Ovary (tissue), 10 donors: ENCODE measurements at places on chromosomes 6 and 20. TPM values are rescaled to one million over a fixed set of nuclear protein-coding genes. Genes with fewer than 3 reads are reported as not detected.

GRCh38 chr6:116424001-116424400 lies 37.2 kb upstream of the CALHM6 start:
- no peak for DNase-seq

DNA sequence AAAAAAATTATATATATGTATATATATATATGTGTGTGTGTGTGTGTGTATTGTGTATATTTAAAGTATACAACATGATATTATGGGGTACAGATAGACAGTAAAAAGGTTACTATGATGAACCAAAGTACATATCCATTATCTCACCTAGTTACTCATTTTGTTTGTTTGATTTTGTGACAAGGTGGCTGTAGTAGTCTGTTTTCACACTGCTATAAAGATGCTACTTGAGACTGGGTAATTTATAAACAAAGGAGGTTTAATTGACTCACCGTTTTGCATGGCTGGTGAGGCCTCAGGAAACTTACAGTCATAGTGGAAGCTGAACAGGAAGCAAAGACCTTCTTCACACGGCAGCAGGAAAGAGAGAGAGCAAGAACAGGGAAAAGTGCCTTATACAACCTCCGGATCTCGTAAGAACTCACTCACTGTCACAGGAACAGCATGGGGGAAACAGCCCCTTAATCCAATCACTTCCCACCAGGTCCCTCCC lies 30.2 kb upstream of the DACT2 start:
- no peak for DNase-seq

DNA sequence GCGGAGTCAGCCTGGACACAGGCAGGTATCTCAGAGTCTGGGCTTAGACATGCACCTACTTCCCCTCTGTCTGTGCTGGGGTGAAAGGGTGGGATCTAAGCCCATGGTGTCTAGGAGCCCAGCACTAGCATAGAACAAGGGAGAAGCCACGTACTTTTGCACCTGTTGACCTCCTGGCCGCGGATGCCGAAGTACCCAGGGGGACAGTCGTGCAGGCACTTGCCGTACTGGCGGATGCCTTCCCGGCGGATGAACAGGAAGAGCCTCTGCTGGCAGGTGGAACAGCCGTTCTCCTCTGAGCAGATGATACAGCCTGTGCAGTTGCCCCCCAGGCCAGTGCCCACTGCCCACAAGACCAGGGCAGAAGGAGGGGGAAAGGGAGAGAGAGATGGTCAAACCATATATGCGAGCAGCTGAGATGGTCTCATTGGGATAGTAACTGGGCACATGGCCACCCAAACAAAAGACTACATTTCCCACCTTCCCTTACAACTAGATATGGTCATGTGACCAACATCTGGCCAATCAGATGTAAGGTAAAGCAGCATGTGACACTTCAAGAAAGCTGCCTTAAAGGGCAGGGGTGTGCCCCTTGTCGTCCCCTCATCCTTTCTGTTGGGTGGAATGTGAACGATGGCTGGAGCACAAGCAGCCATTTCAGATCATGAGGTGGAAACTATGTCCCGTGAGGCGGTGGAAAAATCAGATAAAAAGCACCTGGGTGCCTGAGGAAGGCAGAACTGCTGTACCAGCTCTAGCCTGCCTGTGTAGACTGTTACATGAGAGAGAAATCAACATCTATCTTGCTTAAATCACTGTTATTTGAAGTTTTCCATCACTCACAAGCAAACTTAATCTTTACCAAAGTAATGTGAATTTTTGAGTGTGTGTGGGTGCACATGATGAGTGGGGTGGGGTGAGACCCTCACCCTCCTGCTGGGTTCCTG lies 34.0 kb downstream of the RSPO4 start:
- no peak for DNase-seq

- no peak for DNase-seq
These were observed 124.9 kb downstream of the KLHL32 start for GRCh38 chr6:97049253-97050011.

- no peak for DNase-seq
These were observed 5.5 kb upstream of the TMEM170B start for GRCh38 chr6:11532097-11532496.

GRCh38 chr6:132780770-132781371 lies 17.6 kb downstream of the SLC18B1 start:
- DNase-seq = no peak

DNA sequence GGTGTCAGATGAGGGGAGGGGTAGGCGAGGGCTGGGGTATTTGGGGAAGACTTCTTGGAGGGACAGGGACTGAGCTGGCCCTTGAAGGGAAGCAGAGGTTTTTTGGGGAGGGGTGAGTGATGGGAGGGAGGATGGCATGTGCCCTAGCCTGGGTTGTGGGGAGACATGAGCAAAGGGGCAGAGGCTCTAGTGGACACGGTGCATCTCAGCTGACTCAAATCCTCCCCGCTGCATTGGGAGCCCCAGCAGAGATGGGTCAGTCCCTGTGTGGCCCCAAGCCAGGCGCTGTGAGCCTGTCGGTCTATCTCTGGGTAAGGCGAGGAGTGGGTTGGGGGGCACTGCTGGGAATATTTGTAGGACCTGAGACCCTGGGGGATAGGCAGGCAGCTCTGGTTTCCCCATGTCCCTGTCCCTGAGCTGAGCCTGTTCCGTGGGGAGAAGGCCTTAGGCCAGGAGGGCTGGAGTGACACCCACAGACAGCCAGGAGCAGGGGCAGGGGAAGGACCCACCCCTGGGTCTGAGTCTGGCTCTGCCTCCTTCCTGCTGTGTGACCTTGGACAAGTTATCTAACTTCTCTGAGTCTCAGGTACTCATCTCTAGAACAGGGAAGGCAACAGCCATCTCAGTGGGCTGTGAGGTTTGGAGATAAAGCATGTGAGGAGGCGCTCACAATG lies 36.0 kb downstream of the SPDEF start:
- DNase-seq = peak; percentile 25

GRCh38 chr20:16459019-16459700 lies 114.1 kb downstream of the KIF16B start:
- DNase-seq = peak; percentile 53

- peak; percentile 61 for DNase-seq
These were observed 34.1 kb upstream of the ID1 start for GRCh38 chr20:31570735-31571617.

DNA sequence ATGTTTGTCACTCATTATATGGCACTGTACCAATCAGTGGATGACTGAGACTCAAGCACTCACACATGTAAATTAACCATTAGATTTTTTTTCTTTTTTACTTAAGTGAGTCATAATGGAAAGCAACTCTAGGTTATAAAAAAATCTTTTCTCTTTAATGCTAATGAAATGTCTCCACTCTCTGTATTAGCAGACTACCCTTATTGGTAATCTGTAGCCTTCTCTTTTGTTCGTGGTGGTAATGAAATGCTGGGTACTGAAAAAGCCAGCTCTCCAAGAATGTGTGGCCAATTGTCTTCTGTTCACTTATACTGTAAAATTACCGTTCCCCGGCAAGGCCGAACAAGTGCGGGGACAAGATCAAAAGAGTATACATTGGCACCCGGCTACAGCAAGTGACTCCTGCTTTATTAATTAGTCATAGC lies 69.0 kb downstream of the AFG1L start:
- DNase-seq = no peak

CFB gene
- total RNA-seq = 20.8 TPM

SLC25A27 gene
- total RNA-seq = 40.8 TPM
